ENCODE measurements at places on chromosomes 3 and 15.

GRCh38 chr3:121998030-121998580 lies 23.9 kb downstream of the ILDR1 start:
- no peak for DNase-seq

GRCh38 chr3:148903022-148903442 lies 37.9 kb downstream of the CPA3 start:
- DNase-seq: no peak

DNA sequence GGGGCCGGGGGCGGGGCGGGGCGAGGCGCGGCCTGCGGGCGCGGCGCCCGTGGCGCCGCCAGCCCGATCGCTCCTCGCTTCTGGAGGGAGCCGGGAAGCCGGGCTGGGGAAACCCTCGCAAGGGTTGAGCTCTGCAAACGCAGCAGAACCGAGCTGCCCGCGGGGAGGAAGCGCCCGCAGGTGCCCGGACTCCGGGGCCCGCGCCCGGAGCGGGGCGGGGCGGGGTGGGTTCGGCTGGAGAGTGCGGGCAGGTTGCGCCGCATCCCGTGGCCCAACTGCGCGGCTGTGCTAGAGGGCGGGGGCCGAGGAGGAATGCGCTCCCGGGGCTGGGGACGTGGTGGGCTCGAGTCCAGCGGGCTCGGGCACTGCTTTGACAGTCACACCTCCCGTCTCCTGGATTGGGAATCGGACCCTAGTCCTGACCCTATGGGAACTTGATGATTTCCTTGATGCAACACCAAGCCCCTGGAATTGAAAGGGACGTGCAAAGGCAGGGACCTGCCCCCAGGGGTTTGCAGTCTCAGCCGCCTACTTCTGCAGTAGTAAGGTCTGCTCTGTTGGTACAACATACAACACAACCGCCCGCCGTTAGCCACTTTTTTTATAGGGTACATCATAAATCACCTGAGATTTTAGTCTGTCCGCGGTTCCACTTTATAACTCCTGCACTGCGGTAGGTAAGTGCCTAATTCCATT lies 34.3 kb downstream of the ZBTB38 start:
- DNase-seq: peak; percentile 56

DNA sequence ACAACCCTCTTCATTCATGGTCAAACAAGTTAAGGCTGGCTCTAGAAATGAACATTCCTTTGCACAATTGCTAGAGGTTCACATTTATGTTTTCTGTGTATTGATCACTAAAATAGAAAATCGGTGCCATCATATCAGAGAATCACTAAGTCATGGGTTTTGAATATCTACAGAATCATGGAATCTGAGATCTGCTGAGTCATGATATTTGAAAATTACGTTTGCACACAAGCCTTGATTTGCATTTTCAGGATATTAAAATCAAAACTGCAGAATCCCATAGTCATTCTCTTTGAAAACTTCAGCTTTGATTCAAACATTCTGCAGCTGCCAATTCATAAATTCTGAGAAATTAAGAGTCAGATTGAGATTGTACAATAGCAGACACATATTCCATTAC lies 26.1 kb upstream of the CHRNA7 start:
- no peak for DNase-seq

GRCh38 chr15:52923626-52924025 lies 133.5 kb upstream of the ONECUT1 start:
- no peak for DNase-seq

- DNase-seq: no peak
Observed at GRCh38 chr3:144480416-144480919, 508.8 kb downstream of the DIPK2A start.

- DNase-seq: no peak
Observed at GRCh38 chr3:111890051-111890580, 31.1 kb downstream of the PHLDB2 start.

- no peak for DNase-seq
Observed at GRCh38 chr3:69770219-69770618, 31.0 kb downstream of the MITF start.

DNA sequence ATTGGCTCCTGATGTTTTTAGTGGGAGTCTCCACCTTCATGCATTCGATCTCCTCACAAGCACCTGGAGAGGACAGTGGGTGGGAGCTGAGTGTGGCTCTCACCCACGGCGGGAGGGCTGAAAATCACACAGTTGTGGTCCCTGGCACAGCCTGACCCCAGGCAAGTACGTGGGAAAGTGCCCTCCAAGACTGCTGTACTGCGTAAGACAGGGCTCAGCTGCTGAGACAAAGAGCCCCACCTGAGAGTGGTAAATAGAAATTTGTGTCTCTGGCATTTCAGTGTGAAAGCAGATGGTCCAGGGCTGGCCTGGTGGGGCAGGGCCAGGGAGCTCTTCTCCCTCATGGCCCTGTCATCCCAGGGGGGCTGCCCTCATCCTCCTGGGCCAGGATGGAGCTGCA lies 77.4 kb upstream of the IQSEC1 start:
- DNase-seq: peak; percentile 14

Measured in activated naive CD4-positive, alpha-beta T cell treated with anti-CD3 and anti-CD28 coated beads, Interleukin-2, amount 10 ng/mL, durations not matched to agents 7 days and 5 days (primary cell).